IPS-NIHi11 (cell line): ENCODE measurements at places on chromosomes 13 and 19.

DNA sequence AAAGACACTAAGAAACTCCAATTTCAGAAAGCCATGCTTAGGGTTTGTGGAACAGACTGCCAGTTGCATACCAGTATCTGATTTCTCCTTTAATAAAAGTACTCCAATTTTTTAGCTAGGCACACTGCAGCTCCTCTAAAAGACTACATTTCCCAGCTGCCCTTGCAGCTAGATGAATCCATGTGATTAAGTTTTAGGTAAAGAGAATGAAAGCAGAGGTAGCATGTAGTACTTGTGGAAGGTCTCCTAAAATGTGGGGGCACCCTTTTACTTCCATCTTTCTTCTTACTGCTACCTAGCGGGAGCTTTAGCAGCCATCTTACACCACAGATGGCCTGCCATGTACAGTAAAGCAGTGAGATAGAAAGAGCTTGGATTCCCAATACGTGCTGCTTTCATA lies 33.0 kb upstream of the TSC22D1 start:
- no peak for DNase-seq

GRCh38 chr13:96450326-96451020 lies 360.6 kb downstream of the HS6ST3 start:
- DNase-seq, result no peak

- DNase-seq, result no peak
These were observed 114.2 kb downstream of the RAP2A start for GRCh38 chr13:97548138-97548537.

- DNase-seq, result no peak
These were observed 616 bp downstream of the FCHO1 start for GRCh38 chr19:17751912-17752273.

DNA sequence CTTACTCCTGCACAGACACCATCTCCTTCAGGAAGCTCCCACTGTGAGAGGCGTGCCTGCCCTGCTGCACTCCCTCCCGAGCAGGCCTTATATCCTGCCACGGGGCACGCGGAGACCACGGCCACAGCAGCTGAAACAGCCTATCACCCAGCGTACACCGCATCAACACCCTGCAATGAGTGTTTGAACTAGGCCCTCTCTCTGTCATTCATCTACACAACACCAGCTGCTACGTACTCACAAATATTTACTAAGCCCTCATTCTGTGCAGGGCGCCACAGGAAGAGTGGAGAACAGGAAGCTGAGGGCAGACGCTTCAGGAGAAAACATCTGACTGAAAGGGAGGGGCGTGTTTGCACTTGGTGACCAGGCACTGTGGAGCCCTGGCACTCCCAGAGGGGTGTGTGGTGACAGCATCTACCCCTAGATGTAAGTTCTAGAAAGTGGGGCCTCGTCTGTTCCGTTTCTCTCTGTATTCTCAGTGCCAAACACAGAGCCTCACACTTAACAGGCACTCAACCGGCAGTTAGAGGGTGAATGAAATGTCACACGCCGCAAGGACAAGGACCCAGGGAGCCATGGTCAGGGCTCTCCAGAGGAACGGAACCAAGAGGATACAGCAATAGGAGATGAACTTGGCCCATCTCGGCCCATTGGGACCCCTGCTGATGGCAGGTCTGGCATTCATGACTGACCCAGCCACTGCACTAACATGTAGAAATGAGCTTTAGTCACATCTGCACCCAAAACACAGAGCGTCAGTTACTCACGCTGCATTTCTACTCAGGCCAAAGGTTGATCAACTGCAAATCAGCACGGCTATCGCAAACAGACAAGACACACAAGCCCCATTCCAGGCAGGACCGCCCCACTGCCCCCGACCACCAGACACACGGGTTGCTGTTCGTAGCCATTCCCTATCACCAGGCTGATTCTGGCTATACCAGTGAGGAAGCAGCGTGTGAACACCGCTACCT lies 15.7 kb downstream of the RANBP3 start:
- DNase-seq, result no peak
